T-helper 22 cell (primary cell): ENCODE measurements at places on chromosomes 4 and X.

GRCh38 chr4:130154901-130155300 is 1058.9 kb downstream of the C4orf33 start:
- DNase-seq, result no peak

- no peak for DNase-seq
These were observed 25.3 kb downstream of the SPINK2 start for GRCh38 chr4:56796211-56796610.

DNA sequence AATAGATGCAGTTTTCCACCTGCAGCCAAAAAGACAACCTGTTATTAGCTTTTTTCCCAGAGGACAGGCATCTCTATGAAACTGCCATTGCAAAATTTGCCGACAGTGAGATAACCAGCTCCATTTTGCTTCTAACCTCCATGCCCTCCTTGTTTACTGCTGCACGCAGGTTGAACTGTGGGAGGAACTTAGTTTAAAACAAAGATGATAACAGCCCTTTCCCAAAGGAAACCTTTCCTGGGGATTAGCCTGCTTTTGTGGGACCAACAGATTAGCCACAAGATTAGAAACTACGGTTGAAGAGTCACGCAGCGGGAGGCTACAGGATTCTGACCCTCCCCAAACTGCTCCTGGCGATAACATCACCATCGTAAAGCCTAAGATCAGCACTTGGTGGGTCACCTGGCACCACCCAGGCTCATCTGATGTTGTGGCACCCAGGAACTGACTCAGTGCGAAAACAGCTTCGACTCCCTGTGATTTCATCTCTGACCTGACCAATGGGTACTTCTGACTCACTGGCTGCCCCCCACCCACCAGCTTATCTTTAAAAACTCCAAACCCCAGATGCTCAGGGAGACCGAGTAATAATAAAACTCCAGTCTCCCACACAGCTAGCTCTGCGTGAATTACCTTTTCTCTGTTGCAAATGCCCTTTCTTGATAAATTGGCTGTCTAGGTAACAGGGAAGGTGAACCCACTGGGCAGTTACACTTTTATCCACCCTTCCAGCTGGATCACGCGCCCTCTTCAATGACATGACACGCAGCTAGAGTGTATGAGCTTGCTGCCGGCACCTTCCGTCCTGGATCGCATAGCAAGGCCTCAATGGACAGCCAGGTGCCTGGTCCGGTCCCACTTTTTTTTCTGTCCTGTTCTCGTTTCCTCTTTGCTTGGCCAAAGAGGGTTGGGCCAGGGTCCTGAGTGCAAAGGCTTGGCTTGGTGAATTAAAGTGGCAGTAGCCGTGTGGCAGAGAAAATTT is 27.2 kb downstream of the NOP14 start:
- peak; percentile 73 for DNase-seq

GRCh38 chr4:78254893-78255292 is 197.8 kb downstream of the FRAS1 start:
- DNase-seq, result no peak

- no peak for DNase-seq
These were observed 382.7 kb downstream of the UNC5C start for GRCh38 chr4:95165926-95166524.

DNA sequence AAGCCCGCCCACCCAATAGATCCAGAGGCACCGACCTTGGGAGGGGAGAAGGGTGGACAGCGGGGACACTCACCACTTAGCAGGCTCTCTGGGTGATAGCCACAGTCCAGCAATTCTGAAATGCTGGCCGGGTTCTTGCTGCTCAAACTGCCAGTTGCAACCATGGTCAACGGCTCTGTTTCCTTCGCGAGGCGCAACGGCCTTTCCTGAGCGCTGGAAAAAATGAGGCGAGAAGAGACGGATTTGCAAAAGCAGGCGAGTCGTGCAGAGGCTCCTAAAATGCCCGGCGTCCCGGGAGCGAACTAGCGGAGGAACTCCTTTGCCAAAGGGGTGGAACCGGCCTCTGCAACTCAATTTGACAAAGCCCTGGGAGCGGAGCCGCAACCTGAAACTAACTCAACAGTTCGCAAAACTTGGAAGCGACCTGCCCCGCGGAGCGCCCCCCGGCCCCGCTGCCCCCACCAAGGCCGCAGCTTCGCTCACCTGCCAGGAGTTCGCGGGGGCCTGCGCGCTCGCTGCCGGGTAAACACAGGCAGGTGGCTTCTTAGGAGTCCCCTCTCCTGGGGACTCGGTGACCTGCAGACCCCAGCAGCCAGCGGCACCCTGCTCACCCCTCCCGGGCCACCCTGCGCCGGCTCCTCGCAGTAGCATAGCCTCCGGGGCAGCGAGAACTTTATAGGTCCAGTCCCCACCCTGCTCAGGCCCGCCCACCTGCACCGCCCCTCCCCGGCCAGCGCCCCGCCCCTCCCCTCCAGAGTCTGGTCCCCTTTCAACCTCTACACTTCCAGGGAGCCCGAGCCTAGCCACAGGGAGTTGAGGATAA is at the start of gene DDIT4L:
Gene DDIT4L (minus strand): TSS at position 649 of the 823 bp plus-strand sequence. CDS start 485 bp downstream, at position 164.
- no peak for DNase-seq

DNA sequence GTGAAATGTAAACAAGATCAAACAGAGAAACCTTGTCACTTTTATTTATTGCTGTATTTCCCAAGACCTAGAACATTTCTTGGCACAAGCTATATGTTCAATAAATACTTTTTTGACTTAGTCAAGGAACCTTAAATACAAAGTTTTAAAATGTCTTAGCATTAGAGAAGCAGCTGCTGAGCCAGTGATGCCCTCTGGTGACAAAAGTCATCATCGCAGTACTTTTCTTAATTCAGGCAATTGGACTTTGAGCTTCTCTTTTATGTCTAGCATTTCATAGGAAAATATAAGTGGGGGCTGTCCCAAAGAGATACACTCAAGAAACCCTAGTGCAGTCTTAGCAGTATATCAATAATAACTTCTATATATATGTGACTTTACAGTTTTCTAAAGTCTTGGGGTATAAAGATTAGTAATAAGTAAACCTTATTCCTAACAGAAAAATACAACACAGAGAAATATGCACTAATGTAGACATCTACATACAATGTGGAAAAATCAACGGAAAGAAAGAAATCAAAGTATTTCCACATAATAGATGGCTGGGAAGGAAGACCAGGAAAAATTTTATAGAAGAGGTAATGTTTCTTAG is 118.4 kb downstream of the DTHD1 start:
- no peak for DNase-seq

- no peak for DNase-seq
These were observed 69.3 kb upstream of the PDE5A start for GRCh38 chr4:119697887-119698393.

DNA sequence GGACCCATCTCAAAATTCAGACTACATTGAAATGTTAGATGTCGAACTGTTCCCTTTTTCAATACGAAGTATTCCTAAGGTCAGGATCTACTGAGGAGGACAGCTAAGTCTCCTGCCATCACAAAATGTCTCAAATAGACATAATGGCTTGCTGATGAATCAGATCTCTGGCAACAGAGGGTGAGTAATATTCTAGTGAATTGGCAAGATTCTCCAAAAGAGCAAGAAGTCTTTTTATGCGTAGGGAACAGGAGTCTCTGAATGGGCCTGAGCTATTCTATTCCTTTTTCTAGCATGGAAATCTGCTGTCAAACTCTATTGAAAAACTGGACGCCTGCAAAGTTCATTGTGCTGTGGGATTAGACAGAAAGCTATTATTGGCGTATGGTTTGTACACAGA is 145.4 kb downstream of the FNIP2 start:
- DNase-seq, result no peak

DNA sequence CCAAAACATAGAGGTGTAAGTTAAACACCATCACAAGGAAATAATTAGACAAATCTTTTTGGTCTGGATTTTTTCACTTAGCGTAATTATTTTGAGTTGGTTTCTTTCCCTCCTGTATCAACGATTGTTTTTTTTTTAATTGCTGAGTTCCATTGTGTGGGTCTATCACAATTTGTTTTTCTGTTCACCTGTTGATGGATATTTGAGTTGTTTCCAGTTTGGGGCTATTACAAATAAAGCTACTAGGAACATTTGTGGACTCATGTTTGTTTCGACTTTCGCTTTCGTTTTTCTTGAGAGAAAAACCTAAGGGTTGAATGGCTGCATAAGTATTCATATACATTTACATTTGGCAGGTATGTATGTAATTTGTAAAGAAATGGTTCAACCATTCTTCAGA is 20.4 kb upstream of the FBXW7 start:
- DNase-seq, result no peak

- DNase-seq, result no peak
These were observed 46.1 kb upstream of the HOPX start for GRCh38 chr4:56727150-56727549.

DNA sequence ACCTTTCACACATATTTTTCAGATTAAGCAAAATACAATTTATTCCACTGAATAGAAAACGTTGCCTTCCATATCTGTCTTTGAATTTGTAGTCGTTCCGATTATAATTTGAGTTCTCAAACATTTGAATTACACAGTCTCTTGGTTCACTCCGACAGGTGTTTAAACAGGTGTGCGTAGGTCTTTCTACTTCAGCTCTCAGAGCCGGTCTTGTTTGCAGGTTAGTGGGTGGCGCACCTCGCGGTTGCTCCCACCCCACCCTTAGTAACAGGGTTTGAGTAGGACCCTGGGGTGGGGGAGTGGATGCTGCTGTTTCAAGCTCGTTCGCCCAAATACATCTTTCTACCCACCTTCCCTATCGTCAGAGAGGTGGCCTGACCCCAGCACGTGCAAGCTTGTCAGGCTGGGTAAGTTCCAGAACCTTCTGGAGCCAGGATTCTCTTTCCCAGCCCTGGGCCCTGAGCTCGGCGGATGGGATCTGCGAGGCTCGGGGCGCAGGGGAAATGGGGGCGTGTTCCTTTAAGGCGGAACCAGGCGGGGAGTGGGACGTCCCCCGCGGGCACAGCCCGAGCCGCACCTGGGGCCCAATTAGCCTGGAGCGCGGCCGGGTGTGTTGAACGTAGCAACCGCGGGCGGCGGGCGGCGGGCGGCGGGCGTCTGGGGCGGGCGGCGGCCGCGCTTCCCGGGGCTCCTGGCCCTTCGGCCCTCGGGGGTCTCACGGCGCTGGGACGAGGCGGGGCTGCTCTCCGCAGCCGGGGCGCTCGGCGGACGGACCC is at the start of gene FAM149A:
Gene FAM149A (plus strand): TSS at position 591 of the 776 bp plus-strand sequence.
- DNase-seq, result no peak

DNA sequence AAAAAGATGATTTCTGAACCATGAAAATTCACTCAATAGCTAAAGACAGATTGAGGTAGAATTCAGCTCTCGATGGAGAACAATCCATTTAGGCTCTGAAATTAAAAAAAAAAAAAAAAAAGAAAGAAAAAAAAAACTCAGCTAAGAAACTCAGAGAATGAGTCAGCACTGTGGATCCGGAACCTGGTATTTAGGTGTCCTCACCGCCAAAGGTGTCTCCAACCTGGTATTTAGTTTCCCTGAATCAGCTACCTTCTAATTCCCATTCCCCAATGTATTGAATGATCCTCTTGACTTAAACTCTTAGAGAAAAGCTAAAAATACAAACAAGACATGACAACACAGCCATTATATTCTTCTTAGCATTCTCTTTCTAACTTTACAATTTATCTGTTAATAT is 150.3 kb upstream of the RASGEF1B start:
- DNase-seq, result no peak

GRCh38 chr4:123390846-123391456 is 5.6 kb upstream of the SPRY1 start:
- no peak for DNase-seq
